HCT116 (cell line): ENCODE measurements at places on chromosomes 1 and 21. TPM values are rescaled to one million over a fixed set of nuclear protein-coding genes. Genes with fewer than 3 reads are reported as not detected.

DNA sequence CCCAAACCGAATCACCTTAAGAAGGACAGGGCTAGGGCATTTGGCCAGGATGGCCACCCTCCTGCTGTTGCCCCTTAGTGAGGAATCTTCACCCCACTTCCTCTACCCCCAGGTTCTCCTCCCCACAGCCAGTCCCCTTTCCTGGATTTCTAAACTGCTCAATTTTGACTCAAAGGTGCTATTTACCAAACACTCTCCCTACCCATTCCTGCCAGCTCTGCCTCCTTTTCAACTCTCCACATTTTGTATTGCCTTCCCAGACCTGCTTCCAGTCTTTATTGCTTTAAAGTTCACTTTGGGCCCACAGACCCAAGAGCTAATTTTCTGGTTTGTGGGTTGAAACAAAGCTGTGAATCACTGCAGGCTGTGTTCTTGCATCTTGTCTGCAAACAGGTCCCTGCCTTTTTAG is 3.6 kb downstream of the BTG2 start:
- DNase-seq: no peak
- H3K4me3 ChIP-seq: no peak overlapping the region
- H3K36me3 ChIP-seq: peaks cover 9% of the 10 kb centered on the region

DNA sequence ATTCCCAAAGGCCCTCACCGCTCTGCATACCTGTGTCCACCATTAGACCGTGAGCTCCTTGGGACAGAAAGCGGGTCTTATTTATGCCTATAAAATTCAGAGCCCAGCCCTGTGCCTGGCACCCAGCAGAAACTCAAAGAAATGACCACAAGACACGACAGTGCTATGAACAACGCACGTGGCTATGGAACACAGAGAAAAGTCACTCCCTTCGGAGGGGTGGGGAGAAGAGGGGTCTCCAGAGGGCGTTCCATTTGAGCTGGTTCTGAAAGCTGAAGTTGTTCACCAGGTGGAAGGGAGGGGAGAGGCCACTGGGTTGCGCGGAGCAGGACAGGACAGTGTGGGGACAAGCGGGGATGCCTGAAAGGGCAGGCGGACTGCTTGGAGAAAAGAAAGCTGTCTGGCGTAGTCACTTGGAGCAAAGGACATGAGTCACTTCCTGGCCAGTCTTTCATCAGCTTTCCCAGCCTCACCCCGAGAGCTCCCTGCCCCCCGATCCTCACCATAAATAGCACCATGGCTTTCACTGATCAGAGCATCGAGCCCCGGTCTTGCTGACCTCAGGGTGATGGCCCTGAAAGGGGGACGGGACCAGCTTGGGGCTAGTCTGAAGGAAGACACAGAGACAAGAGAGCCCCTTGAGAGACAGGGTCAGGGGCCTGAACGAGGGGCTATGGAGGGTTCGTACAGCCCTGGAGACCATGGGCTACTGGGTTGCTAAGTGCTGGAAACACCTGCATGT is 28.5 kb downstream of the ECE1 start:
- peak; percentile 64 for DNase-seq
- H3K27ac ChIP-seq: peak overlapping the region; percentile 57
- no peaks in the 10 kb centered on the region for H3K27me3 ChIP-seq
- peak overlapping the region; percentile 14 for H3K4me3 ChIP-seq

DNA sequence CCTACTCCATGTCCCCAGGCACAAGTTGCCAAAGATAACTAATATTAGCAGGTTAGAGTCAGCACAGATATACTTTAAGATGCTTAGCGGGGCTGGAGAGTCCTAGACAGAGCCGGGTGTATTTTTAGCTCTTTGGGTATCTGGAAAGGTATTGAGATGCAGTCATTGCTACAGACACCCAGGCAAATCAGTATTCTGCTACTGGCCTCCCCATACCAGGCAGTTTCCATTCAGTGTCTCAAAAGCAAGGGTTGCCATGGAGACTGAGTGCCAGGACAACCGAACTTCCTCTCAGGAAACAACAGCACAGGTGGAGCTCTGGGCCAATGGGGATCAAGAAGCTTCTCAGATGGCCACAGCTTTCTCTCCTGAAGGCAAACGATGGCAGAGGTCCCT is 45.3 kb downstream of the KCNC4 start:
- no peak overlapping the region for H3K4me3 ChIP-seq
- H3K36me3 ChIP-seq: no peaks in the 10 kb centered on the region
- peaks cover 8% of the 10 kb centered on the region; the same call in 1 of the 2 replicates for H3K4me1 ChIP-seq
- H3K27me3 ChIP-seq: no peaks in the 10 kb centered on the region

DNA sequence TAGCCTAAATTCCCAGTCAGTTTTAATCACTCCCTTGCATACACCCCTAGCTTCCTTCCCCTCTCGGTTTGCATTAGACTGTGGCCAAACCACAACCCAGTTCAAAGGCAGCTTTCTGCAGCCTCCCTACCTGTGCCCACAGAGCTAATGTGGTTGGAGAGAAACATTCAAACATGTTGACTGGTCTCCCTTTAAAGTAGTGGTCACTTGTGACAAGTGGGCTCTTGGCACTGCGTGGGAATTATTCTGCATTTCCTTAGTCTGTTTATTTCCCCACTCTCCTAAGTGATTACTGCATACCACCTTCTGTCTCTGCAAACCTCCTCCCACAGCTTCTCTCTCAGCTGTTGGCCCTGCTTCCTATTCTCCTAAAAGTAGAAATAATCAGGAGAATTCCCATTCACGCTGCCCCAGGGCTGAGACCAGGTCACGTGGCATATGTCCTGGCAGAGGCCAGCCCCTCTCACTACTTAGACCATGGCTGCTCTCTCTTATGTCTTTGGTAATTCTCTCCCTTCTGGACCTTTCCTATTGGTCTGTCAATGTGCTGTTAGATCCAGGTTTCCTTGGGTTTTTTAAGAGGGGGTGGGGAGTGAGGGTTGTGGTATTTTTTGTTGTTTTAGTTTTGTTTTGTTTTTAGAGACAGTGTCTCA is 38.4 kb upstream of the CD101 start:
- no peak overlapping the region for H3K27ac ChIP-seq
- no peak overlapping the region for H3K4me3 ChIP-seq
- DNase-seq: no peak
- no peaks in the 10 kb centered on the region for H3K27me3 ChIP-seq

GRCh38 chr21:35408401-35408800 is 359.3 kb upstream of the RUNX1 start:
- no peaks in the 10 kb centered on the region for H3K4me1 ChIP-seq
- H3K27ac ChIP-seq: no peak overlapping the region
- DNase-seq: no peak
- H3K27me3 ChIP-seq: no peaks in the 10 kb centered on the region
- H3K36me3 ChIP-seq: no peaks in the 10 kb centered on the region

- no peaks in the 10 kb centered on the region for H3K36me3 ChIP-seq
- no peaks in the 10 kb centered on the region for H3K4me1 ChIP-seq
- no peak overlapping the region for H3K27ac ChIP-seq
- no peak overlapping the region for H3K4me3 ChIP-seq
- no peaks in the 10 kb centered on the region for H3K27me3 ChIP-seq
These were observed 136.8 kb downstream of the PTPRC start for GRCh38 chr1:198775606-198776005.

DNA sequence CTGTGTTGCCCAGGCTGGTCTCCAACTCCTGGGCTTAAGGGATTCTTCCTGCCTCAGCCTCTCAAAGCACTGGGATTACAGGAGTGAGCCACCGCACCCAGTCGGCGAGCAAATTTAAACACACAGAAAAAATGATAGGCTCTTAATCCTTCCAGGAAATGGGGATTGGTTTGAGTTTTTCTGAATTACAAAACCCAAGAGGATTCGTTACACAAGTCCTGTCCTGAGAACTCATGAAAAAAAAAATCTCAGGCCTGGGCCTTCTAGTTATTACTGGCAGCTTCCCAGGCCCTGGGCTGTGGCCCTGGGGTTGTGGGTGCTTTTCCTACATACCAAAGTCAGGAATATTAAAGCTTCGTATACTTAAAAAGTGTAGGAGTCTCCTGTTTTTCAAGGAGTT is 6.3 kb upstream of the IFNGR2 start:
- H3K27ac ChIP-seq: no peak overlapping the region
- no peak overlapping the region for H3K4me3 ChIP-seq
- no peaks in the 10 kb centered on the region for H3K36me3 ChIP-seq
- H3K27me3 ChIP-seq: no peaks in the 10 kb centered on the region
- no peak for DNase-seq
- H3K4me1 ChIP-seq: peaks cover 16% of the 10 kb centered on the region

The KRTAP26-1 gene
- total RNA-seq: not detected

The SPRR5 gene
- not detected for total RNA-seq

The KRTAP10-12 gene
- not detected for total RNA-seq

The CHRM3 gene
- 0.15 TPM for total RNA-seq
